NCI-H1417 treated with DMSO at 0.1 percent for 48 hours (cell line): ENCODE measurements at places on chromosomes 6 and 20.

DNA sequence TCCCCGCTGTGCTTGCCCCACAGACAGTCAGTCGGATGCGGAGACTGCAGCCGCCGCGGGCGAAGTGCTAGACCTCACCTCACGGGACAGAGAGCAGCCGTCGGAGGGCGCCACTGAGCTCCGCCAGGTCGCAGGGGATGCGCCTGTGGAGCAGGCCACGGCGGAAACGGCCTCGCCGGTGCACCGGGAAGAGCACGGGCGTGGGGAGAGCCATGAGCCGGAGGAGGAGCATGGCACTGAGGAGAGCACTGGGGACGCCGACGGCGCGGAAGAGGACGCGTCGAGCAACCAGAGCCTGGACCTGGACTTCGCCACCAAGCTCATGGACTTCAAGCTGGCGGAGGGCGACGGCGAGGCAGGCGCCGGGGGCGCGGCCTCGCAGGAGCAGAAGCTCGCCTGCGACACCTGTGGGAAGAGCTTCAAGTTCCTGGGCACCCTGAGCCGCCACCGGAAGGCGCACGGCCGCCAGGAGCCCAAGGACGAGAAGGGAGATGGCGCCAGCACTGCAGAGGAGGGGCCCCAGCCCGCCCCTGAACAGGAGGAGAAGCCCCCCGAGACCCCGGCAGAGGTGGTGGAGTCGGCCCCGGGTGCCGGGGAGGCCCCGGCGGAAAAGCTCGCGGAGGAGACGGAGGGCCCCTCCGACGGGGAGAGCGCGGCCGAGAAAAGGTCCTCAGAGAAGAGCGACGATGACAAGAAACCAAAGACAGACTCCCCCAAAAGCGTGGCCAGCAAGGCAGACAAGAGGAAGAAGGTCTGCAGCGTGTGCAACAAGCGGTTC lies 66.4 kb downstream of the SSR1 start:
- DNase-seq, result no peak

DNA sequence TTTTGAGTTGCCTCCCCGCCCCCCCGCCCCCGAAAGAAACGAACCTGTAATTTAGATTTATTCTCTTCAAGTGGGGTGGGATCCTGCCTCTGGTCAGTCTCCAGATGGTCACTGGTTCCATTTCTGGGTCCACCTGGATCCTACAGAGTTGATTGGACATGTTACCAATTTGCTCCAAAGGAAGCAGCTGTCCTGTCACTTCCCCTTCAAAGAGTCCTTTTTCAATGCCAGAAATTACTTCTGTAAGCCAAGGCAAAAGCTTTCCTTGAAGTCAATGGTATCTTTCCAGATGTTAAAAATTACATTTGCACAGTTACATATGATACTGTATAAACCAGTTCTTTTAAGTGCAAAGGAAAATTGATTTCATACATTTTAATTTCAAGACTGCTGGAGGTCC lies 12.0 kb upstream of the ANKRD60 start:
- no peak for DNase-seq

GRCh38 chr20:32326504-32326845 lies 31.7 kb upstream of the ASXL1 start:
- DNase-seq, result peak; percentile 9

DNA sequence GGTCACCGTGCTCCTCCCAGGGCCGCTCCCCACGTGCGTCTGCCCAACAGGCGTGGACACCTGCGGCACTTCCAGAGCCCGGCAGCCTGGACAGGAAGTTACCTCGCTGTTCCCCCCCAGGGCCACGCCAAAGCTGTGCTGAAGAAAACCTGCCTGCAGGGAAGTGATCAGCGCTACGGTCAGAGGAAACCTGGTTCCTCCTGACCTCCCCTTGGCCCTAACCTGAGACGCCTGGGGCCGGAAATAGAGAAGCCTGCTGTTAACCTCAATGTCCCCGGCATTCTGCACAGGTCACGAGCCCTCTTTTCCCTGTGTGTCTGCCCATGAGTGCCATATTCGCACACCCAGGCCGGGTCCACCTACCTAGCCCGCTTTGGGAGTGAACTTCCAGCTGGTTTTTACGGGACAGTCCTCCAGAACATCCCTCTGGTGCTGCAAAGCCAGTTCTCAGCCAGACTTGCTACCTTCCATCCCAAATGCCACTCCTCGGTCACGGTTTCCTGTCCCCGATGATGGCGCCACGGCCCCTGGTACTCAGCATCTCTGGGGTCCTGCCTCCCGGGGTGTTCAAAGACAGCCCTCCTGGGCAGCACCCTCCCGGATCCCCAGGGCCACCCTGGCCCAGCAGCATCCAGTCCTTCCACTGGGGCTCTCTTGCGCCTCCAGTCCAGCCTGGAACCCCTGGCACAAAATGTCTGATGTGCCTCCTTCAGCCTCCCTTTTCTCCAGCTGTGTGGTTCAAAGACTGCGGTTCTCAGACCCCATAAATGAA lies 12.0 kb upstream of the IRF4 start:
- no peak for DNase-seq

DNA sequence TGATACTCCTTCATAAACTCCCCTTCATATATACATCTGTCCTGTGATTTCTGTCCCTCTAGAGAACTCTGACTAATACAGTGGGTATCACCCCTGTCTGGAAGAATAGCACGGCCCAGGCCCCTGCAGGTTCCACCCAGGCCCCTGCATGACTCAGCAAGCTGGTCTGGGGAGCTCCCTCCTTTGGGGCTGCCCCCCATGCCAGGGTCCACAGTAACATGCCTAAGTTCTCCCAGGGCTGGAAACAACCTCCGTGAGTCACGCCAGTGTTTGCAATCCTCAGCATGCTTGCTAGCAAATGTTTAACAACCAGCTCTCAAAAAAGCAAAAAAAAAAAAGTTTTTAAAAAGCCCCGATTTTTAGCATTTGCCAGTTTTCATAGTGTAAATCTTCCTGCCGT lies 134.3 kb upstream of the CDH4 start:
- DNase-seq, result no peak

- DNase-seq, result no peak
Measured at GRCh38 chr6:70379473-70380013, 33.8 kb upstream of the FAM135A start.

DNA sequence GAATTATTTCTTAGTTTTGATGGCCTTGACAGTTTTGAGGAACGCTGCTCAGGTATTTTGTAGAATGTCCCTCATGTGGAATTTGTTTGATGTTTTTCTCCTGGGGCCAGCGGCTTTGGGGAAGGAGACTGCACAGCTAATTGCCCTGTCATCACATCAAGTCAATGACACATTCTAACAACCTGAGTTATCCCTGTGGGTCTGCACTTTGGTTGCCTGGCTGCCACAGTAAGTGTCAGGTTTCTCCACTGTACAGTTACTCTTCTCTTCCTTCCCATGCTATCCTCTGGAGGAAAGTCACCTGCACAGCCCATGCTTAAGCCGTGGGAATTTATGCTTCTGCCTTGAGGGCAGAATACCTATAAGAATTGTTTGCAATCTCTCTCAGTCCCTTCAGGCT lies 1.4 kb upstream of the TREML4 start:
- DNase-seq, result no peak

- no peak for DNase-seq
Measured at GRCh38 chr20:24768201-24768636, 180.8 kb upstream of the CST7 start.

DNA sequence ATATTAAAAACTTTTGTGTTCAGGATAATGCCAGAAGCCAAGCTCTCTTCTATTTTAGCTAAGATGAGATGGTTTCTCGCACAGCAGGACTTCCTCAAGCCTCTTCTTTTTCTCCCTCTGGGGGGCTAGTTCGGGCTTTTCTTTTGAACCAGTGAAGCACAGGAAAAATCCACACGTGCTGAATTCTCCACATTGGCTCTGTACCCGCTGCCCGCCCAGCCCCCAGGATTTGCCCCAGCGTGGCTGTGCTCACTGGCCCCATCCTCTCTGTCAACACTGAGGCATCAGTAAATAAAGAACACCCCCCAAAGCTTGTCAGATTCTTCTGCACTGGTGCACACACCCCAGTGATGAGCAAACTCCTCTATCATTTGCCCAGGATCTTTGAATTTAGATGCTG lies 232.8 kb downstream of the ZNF217 start:
- no peak for DNase-seq

GRCh38 chr6:72084992-72085569 lies 198.7 kb downstream of the RIMS1 start:
- no peak for DNase-seq

DNA sequence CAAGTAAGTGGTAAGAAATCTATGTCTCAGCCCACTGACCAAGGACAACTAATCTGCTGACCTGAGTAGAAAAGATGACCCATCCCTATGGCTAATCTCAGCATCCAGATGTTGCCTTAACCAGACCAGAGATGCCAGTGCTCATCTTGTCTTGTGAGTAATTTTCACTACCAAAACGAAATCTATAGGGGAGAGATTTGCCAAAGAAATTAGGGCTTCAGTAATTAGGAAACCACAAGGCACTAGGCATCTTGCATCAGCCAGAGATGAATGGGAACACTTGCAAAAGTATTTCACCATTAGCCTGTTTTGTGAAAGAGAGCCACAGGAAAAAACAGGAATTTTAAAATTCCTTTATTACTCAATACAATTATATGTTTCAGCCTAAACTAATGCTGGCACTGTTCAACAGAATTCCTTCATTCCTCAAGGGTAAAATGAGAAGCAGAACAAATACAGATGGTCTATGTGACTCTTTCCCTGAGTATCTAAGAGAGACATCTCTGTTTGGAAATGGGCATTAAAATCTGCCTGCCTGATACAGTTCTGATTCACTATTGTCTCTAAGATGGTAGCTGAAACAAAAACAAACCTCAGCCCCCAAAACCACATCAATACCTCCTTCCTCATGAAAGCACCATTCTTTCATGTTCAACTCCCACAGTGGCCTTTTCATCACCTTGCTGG lies 87.8 kb downstream of the GMDS start:
- DNase-seq, result no peak

GRCh38 chr20:50144362-50144761 lies 9.2 kb downstream of the PEDS1 start:
- DNase-seq, result no peak

DNA sequence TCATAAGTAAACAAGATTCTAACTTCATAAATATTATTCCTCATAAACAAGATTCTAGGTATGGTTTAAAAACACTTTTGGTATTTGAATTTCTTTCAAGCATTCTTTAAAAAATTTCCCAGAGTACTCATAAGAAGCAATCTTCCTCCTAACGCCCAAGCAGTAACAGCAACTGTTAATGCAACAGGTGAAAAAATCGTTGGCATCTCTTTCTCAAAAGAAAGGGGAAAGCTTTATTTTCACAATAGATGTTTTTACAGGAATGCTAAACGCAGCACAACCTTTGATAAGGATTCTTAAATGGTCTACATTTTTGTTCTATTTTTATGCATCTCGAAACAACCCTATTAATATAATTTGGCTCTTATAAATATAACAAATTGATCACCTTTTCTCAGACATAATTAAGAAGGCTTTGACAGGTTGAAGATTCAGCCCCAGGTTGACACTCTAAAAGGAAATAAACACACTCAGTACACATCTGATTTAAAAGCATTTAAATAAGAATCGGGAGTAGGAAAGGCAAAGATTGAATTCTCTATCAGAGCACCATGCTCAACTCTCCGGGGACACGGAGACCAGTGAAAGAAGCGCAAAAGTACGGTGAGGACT lies 634 bp downstream of the AHI1 start:
- DNase-seq, result no peak

DNA sequence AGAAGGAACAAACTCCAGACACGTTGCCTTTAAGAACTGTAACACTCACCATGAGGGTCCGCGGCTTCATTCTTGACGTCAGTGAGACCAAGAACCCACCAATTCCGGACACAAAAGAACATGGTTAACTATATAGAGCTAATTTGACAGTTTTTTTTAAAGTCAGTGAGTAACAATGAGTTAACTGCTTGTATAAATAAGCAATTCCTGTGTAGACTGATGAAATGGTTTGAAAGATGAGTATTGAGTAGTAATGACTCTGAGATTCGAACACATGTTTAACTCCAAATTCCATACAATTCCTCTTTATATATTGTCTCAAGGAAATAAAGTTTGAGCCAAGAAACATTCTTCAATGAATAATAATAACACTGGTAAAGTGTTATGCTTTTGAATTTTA lies 478.0 kb downstream of the MMUT start:
- DNase-seq, result no peak

DNA sequence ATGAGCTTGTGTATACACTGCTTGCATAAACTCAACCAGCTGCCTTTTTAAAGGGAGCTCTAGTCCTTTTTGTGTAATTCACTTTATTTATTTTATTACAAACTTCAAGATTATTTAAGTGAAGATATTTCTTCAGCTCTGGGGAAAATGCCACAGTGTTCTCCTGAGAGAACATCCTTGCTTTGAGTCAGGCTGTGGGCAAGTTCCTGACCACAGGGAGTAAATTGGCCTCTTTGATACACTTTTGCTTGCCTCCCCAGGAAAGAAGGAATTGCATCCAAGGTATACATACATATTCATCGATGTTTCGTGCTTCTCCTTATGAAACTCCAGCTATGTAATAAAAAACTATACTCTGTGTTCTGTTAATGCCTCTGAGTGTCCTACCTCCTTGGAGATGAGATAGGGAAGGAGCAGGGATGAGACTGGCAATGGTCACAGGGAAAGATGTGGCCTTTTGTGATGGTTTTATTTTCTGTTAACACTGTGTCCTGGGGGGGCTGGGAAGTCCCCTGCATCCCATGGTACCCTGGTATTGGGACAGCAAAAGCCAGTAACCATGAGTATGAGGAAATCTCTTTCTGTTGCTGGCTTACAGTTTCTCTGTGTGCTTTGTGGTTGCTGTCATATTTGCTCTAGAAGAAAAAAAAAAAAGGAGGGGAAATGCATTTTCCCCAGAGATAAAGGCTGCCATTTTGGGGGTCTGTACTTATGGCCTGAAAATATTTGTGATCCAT lies 15.3 kb downstream of the TNFAIP3 start:
- no peak for DNase-seq

DNA sequence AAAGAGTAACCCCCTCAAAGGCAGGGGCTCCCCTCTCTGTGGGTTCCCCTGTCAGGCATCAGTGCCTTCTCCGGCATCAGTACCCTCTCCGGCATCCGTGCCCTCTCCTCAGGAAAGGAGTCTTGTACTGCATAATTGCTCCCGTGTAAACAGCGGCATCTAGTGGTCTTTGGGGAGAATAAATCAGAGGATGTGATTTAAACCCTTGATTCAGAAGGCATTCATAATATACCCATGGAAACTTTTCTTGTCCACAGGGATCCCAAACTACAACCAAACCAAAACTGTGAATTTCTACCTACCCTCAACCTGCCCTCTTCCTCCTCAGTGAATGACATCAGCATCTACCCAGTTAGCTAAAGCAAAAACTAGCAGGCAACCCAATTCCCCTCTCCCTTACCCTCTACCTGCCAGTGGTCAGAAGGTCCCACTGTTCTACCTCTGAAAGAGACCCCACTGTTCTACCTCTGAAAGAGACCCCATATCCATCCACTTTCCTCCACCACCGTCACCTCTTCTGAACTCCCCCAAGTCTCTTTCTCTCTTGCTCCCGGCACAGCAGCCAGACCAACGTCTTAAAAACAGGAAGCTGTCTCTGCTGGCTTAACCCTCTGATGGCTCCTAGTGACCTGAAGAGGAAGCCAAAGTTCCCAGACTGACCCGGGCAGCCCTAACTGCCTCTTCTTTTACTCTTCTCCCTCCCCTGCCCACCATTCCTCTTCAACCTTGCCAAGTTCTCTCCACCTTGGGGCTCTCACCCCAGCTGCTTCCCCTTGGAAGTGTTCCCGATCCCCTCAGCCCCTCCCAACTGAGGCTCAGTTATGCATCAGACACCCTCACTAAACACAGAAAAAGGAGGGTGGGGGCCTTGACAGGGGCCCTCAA lies 27.2 kb downstream of the UBE2V1 start:
- DNase-seq, result no peak
